Neural progenitor cell (in vitro differentiated cells): ENCODE measurements at places on chromosomes 2 and 18.
A peak's percentile ranks its signal among the peaks of the same experiment; 100 is the strongest.

GRCh38 chr2:216486708-216487107 is 11.9 kb upstream of the RPL37A start:
- DNase-seq: no peak

DNA sequence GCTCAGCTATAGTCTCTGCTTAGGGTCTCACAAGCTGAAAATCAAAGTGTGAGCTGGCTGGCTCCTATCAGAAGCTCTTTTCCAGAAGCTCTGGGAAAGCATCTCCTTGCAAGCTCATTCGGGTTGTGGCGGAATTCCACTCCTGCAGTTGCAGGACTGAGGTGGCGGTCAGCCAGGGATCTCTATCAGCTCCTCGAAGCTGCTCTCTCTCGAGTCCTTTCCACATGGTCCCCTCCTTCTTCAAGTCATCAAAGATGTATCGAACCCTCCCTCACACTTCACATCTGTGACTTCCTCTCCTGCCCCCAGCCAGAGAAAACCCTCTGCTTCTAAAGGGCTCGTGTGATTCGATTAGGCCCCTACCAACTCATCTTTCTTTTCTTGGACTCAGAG is 141.7 kb downstream of the ZFP36L2 start:
- DNase-seq: no peak

- DNase-seq: peak; percentile 80
Observed at GRCh38 chr2:10844097-10844496, 31.5 kb upstream of the PDIA6 start.

DNA sequence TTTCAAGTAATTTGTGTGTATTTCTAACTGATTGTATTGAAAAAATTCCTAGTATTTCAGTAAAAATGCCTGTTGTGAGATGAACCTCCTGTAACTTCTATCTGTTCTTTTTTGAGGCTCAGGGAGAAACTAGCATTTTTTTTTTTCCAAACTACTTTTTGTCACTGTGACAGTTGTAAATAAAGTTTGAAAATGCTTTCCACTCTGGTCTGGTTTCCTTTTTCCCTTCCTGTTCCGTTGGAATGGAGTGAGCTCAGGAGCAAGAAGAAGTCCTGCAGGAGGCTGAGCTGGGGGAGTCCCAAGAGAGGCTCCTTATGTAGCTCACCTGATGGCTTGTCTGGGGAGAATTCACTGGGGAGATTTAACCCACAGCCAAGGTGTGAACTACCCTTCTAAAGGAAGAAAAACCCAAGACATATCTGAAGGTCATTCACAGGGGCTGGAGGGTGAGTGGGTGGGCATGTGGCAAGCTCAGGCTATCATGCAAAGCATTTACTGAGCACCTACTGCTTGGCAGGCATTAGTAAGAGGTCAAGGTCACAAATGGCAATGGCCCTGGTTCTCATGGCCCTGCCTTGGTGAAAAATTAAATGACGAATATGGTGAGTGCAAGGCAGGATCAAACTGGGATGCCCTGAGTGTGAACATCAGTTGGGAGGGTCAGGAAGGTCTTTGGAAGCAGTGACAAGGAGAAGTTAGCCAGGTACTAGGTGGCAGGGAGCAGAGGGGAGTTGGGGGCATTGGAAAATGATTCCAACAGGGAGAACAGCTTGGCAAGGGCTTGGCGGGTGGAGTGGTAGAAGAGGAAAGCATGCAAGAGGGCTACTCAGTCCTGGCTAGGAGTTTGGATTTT is 28.7 kb downstream of the LBH start:
- DNase-seq: no peak

GRCh38 chr2:240875228-240876034 is 6.8 kb downstream of the AGXT start:
- DNase-seq: no peak

GRCh38 chr18:23694637-23695430 is 5.6 kb downstream of the LAMA3 start:
- no peak for DNase-seq

DNA sequence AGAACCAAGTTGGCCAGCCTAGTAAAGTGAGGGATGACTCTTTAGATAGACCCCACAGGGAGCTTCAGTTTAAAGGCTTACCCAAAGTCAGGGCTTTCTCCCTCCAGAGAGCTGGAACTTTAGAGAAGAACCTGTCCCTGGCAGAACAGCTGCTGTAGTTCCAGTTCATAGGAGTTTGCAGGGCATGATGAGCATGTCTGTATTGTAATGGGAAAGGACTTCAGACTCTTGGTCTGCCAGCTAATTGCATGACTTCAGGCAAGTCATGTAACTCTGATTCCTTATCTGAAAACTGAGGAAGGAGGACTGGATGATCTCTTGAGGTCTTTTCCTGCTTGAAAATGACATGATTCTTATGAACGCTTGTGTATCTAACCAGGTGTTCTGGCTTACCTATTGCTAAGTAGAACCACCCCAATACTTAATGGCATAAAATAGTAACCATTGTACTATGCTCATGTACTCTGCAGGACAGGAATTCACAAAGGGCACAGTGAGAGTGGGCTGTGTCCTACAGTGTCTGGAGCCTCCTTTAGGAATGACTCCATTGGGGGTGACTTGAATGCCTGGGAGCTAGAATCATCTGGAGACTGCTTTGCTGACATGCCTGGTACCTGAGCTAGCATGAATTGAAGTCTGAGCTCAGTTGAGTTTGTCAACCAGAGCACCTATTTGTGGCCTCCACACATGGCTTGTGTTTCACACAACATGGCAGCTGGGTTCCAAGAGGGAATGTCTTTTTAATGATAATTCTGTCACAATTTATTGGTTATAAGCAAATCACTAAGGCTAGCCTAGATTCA is 18.9 kb downstream of the SP5 start:
- DNase-seq: no peak

DNA sequence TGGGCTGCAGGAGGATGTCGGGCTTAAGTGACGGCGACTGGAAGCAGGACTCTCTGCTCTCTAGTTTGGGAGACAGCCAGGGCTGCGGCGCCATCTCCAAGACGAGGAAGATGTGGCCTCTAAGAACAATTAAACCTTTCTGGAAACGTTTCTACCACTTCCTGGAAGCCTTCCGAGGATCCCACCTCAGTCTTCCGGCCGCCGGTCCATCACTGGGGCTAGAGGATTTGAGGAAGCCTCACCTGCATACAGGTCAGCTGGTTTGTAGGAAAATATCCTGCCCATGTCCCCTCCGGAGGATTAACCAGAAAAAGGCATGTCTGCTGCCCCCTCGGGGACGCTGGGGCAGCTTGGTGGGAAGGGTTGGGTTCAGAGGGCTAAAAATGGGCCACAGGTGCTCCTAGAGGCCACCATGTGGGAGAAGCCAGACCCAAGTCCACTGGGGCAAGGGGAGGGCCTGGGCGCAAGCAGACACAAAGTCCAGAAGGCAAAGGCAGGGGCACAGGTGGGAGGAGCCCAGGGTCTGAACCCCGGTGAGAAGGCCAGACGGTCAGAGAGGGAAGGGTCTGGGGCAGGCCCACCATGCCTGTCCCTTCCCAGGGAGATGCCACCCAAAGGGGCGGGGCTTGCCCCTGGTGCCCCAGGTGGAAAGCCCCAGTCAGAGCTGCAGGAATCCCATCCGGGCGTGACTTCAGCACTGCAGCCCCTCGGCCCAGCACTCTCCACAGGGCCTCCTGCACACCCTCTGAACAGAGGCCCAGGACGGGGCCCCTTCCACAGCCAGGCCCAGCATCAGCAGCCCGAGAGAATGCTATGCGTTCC is 82.2 kb upstream of the ID2 start:
- no peak for DNase-seq

- DNase-seq: no peak
Observed at GRCh38 chr2:71538656-71539265, 85.4 kb downstream of the DYSF start.

GRCh38 chr2:9358846-9359245 is 64.5 kb downstream of the ITGB1BP1 start:
- no peak for DNase-seq

GRCh38 chr2:198901894-198902293 is 555.8 kb downstream of the SATB2 start:
- DNase-seq: peak; percentile 3

GRCh38 chr2:109290887-109291643 is 162.1 kb downstream of the SH3RF3 start:
- DNase-seq: no peak

DNA sequence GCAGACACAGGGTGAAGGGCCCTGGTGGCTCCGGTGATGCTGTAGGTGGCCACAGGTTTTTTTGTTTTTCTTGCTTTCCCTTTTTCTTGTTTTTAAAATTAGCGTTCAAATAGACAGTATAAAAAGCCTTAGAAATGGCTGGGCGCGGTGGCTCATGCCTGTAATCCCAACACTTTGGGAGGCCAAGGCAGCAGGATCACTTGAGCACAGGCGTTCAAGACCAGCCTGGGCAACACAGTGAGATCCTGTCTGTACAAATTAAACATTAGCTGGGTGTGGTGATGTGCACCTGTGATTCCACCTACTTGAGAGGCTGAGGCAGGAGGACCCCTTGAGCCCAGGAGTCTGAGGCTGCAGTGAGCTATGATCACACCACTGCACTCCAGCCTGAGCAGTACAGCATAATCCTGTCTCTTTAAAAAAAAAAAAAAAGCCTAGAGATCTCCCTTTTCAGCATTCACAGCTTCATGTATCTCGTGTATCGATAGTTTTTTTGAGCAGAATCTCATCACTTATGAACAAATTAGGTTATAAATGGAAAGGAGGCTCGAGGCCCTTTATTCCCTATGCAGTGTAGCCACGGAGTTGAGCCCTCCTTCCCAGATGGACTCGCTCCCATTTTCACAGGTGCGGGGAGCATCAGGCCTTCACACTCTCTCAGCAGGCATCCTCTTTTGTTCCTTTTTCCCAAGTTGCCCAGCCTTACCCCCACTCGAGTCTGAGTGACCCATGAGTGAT is 50.8 kb downstream of the EMILIN2 start:
- no peak for DNase-seq

DNA sequence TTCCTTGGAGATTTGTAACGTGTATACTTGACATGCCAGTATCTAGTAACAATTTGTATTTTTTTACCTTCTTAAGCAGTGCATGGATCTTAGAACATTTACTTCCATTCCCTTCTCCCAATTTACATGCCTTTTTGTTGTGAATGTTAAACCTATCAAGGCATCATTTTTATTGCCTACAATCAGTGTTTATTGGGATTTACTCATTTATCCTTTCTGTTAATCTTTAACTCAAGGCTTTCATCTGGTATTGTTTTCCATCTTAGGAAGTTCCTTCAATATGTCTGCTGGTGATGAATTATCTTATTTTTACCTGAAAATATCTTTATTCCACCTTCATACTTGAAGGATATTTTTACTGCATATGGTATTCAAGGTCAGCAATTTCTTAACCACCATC is 88.5 kb upstream of the EMILIN2 start:
- DNase-seq: no peak

GRCh38 chr2:62467475-62468321 is 38.3 kb downstream of the TMEM17 start:
- DNase-seq: no peak

GRCh38 chr2:137937778-137938177 is 26.5 kb upstream of the HNMT start:
- DNase-seq: no peak

- DNase-seq: no peak
Observed at GRCh38 chr2:109432421-109432820, 181.3 kb downstream of the SEPTIN10 start.

DNA sequence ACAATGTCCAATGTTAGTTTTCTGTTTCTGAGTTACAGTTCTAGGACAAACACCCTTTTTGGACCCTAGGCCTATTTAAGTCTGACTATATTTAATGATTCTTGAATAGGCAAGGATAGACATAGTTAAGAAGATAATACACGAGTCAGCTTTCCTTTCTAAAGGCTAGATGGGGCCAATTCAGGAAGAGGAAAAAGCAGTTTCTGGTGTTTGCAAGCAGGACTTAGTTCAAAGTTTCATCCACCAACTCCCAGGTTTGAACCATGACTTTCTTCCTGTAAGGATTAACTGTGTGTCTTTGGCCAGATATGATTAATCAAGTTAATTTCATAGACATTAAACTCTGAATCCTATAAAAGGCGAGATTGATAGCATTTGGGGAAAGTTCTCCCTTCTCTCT is 66.7 kb downstream of the USP40 start:
- no peak for DNase-seq

GRCh38 chr18:27135504-27136207 is 49.5 kb downstream of the CHST9 start:
- no peak for DNase-seq

DNA sequence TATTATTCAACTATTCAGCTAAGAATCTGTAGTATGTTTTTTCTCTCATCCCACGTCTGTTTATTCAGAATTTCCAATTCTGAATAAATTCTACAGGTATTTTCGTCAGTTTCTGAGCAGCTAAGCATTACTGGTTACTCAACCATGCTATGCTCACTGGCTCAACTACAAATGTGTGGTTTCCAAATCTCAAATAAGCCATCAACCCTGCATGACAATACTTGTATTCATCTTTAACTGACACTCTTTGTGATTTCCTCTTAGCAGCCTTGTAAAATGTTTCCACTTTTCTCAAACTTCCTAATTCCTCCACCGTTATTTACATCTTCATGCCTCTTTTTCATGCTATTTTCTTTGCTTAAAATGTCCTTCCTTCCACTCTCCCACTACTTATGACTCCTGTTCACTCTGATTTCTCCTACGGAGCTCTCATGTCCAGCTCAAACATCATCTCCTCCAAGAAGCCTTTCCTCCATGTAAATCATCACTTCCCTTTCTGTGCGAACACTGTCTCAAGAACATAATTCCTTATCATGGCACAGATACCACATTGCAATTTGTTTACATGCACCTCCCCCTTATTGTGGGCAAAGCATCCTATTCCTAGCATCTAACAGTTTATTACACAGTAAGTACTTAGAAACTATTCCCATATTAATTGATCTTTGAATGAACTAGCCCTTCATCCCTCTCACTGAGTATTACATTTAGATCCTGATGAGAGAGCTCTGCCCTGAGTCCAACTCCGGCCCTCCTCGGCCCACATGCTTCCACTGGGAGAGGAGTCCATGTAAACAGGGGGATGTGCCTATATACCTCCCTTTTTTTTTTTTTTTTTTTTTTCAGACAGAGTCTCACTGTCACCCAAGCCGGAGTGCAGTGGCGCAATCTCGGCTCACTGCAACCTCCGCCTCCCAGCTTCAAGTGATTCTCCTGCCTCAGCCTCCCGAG is 10.5 kb downstream of the CCDC88A start:
- no peak for DNase-seq

GRCh38 chr2:218257390-218257981 is 3.3 kb upstream of the GPBAR1 start:
- DNase-seq: peak; percentile 70

DNA sequence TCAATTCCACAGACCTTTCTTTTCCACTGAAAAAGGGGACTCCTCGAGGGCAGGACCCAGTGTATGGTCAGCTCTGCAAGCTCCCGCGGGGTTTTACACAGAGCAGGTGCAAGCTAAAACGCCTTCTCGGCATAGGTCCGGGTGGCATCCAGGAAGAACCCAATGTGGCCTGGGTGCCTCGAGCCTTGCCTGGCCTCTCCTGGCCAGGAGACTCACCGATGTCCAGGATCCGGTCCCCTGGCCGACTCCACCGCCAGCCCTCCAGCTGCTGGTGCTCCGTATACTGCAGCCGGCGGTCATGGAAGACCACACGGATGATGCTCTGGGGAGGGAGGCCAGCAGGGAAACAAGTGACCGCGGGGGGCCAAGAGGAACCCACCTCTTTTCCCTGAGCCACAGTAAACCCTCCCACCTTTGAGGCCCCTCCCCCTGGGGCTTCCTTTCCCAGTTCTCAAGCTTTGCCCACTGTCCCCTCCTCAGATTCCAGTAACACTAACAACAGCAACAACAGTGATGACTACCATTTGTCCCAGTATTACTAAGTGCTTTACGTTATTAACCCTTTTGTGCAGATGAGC is 36.1 kb downstream of the TFCP2L1 start:
- DNase-seq: no peak
